ENCODE measurements at places on chromosomes 5 and 9. TPM values are rescaled to one million over a fixed set of nuclear protein-coding genes. Genes with fewer than 3 reads are reported as not detected.

SAXO1 gene
- total RNA-seq: under 0.01 TPM

DNAJC18 gene
- 11.1 TPM for total RNA-seq

ADAMTSL1 gene
- 49.2 TPM for total RNA-seq

OR5C1 gene
- total RNA-seq: not detected

STPG3 gene
- total RNA-seq: not detected

FGF1 gene
- total RNA-seq: 7.7 TPM

SH3GL2 gene
- total RNA-seq: under 0.01 TPM

AKNA gene
- total RNA-seq: 2.8 TPM

GPX3 gene
- 0.28 TPM for total RNA-seq

IFNB1 gene
- not detected for total RNA-seq

RELL2 gene
- total RNA-seq: 2.2 TPM

NUTM2G gene
- not detected for total RNA-seq

PKD2L2 gene
- total RNA-seq: not detected

GABRP gene
- not detected for total RNA-seq

OMD gene
- total RNA-seq: not detected

PCDHA7 gene
- total RNA-seq: under 0.01 TPM

DNAJB5 gene
- 14.9 TPM for total RNA-seq

PCDHA9 gene
- under 0.01 TPM for total RNA-seq

PGM5 gene
- total RNA-seq: 14.7 TPM

LCN9 gene
- total RNA-seq: not detected

GARIN3 gene
- not detected for total RNA-seq

PHF24 gene
- not detected for total RNA-seq

PCDHB9 gene
- 0.18 TPM for total RNA-seq

PDLIM4 gene
- 97.5 TPM for total RNA-seq

TEX48 gene
- total RNA-seq: not detected

PFN3 gene
- total RNA-seq: not detected

COL27A1 gene
- 2.2 TPM for total RNA-seq

JMY gene
- 3.2 TPM for total RNA-seq

SEC16A gene
- total RNA-seq: 12.2 TPM

AK3 gene
- total RNA-seq: 24.7 TPM

MAMDC2 gene
- total RNA-seq: 5.6 TPM

TEX53 gene
- total RNA-seq: not detected

PRSS3 gene
- total RNA-seq: 16.4 TPM

CCDC152 gene
- 0.90 TPM for total RNA-seq

FIBCD1 gene
- 1.1 TPM for total RNA-seq

IL4 gene
- not detected for total RNA-seq

SCGB3A1 gene
- total RNA-seq: not detected

TAF1L gene
- total RNA-seq: not detected

DDX4 gene
- total RNA-seq: not detected

NEUROG1 gene
- not detected for total RNA-seq

GDA gene
- not detected for total RNA-seq

All from IMR-90 (cell line).